ENCODE measurements at places on chromosomes 1 and 21.

DNA sequence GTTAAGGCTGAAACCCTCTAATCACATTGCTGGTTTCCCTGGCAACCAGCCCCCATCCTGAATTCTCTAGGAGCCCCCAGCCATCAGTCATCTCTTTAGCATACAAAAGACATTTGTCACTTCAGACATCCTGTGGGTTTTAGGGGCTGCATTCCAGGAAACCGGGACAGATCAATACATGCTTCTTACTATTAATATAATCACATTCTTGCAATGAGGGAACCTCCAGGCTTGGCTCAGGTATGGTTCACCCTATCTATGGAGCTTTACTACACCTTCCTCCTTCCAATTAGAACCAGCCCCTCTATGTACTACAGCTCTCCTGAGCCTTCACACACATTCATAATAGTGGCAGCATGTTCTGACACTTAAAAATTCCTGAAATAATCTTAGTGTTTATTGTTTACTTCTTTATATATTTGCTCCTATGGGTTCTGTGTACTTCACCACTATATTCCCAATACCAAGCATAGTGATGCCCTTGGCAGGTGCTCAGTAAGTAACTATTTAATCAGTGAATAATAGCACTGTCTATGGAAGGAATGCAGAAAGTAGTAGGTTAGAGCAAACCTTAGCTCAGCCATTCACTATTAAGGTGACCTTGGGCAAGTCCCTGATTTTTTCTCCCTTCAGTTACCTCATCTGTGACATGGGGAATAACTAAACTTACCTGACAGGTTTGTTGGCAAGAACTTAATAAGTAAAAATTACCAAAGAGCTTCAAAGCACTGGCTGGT, 59.6 kb downstream of the ZNF678 start:
- no peak for DNase-seq

DNA sequence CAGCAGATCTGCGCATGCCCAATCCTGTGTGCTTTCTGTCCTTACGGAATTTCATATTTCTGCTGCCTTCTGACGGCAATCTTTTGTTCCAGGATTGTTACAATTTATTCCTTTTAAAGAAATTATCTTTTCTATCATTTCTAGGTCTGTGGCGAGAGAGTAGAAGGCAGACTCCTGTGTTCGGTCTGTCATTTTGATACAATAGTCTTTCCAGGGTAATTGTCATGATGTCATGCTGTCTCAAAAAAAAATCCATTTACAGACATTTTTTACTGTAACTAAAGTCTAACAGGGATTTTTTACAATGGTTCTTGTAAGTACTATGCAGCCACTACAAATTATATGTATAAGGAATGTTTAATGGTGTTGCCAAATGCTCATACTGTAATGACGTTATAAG, 9.0 kb upstream of the KRTAP7-1 start:
- DNase-seq = no peak

GRCh38 chr1:21344098-21344749, 54.0 kb upstream of the ECE1 start:
- DNase-seq = no peak

DNA sequence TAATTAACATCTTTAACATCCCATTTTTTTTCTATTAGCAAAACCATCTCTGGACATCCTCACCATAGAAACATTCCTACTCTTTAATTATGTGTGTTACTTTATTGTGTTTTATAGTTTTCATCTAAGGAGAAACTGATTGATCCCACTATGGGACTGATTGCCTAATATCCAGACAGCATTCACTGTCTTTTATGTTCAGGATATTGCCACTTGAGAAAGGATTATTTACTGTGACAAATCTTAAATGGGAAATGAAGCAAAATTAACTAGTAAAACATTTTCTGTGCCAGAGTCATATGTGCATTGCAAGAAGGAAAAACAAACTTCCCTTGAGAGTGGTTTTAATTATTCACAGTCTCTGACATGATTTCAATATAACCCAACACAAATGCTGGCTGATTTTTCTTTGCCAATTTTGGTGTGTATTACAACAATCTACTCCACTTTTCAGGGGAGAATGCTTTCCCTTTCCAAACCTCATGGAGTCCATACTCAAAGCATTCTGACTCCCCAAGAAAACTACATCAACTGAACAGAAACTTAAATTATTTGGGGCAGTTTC, 15.8 kb upstream of the RGS13 start:
- no peak for DNase-seq

DNA sequence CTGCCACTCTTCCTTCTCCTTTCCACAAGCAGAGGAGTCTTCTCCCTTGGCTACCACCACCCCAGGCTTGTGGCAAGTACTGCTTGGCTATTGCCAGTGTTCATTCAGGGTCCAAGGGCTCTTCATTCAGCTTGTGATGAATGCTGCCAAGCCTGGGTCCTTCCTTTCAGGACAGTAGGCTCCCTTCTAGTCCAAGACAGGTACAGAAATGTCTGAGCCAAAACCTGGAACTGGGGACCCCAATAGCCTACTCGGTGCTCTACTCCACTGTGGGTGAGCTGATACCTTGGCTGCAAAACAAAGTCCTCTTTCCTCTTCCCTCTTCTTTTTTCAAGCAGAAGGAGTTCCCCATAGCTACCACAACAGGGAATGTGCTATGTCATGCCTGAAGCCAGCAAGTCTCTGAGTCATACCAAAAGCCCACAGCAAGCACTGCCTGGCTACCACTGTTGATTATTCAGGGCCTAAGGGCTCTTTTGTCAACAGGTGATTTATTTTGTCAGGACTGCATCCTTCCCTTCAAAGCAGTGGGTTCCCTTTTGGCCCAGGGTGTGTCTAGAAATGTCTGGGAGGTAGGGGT, 268.9 kb downstream of the HHAT start:
- no peak for DNase-seq

- peak; percentile 34 for DNase-seq
These were observed 428 bp downstream of the POGZ start for GRCh38 chr1:151458802-151459330.

GRCh38 chr1:205569411-205570172, 62.2 kb downstream of the ELK4 start:
- no peak for DNase-seq

DNA sequence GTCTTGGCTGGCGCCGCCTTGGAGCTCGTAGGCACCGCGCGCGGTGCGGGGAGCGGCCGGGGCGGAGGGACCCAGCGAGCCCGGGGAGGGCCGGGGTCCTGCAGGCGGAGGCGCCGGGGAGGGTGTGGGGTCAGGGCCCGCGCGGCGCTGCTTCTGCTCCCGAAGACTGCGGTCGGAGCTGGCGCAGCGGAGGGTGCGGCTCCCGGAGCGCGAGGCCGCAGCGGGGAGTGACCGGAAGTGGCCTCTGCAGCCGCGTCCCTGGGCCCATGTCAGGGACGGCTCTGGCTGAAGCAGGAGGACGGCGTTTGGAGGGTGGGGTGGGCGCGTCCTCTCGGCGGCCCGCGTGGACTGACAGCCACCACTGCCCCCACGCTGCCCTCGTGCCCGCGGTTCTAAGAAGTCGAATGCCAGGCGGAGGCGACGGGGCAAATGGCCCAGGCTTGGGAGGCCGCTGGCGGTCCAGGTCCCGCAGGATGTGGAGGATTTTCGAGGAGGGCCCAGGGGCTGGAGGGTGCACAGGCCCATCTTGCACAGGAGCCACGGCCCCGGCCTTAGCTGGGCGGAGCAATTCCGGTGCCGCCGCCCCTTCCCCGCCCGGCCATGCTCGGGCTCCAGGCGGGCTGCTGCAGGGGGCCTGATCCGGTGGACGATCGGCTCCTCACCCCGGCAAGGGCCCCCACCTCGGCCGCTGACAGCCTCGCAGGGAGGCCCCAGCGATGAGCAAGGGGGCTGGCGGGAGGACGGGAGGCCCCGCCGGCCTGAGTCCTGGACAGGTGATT, 7.7 kb upstream of the ZNF669 start:
- peak; percentile 46 for DNase-seq

- DNase-seq = peak; percentile 93
These were observed at the start of gene CNN3 for GRCh38 chr1:94926915-94927404. CNN3 (minus strand) TSS chr1:94927110; CDS start chr1:94926894, 216 bp downstream.

GRCh38 chr1:36093929-36094328, 5.2 kb downstream of the ADPRS start:
- DNase-seq = no peak

DNA sequence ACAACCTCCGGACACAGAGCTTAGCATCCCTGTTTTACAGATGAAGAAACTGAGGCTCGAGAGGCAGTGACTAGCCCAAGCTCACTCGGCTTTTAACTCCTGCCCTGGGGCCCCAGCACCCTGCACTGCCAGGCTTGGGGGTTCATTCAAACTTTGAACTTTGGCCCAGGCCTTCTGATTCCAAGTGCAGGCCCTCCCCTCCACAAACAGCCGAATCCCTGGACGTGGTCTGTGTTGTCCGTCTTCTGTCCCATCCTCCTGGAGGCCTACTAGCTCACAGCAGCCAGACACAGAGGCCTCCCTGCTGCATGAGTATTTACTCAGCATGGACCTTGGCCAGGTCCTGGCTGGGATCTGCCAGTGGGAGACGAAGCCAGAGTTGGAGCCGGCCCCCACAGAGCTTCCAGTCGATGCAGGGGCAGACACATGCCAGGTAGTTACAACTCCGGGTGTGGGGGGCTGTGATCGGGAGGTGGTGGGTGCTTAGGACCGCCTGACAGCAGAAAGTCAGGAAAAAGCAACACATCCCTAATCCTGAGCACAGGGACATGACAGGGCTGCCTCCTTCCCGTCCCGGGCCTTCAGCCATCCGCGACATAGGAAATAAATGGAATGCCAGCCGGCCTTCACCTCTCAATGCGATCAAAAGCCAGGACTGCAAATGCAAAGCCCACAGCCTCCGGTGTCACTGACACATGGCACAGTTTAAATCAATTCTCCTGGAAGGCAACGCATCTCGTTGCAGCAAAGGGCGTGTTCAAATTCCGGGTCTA, 7.4 kb downstream of the IFFO2 start:
- no peak for DNase-seq

- DNase-seq = no peak
These were observed 3.7 kb downstream of the ITGB2 start for GRCh38 chr21:44916965-44917364.

DNA sequence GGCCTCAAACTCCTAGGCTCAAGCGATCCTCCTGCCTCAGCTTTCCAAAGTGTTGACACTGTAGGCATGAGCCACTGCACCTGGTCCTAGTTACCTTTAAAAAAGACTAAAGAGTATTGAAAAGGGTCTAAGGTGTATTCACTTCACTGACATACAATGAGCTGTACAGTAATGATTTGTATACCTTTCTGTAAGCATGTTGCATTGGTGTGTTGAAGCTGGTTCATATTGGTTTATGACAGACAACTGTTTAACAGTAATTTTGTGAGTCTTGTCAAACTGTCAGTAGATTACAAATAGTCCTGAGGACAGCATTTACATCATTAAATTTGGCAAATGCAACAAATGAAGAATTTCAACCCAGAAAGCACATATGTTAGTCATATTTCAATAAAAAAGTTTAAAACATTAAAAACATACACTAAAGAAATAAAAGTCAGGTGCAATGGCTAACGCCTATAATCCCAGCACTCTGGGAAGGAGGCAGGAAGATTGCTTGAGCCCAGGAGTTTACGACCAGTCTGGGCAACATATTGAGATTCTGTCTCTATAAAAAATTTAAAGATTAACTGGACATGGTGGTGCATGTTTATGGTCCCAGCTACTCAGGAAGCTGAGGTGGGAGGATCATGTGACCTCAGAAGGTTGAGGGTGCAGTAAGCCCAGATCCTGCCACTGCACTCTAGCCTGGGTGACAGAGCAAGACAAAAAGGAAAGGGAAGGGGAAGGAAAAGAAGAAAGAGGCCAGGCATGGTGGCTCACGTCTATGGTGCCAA, 88.3 kb upstream of the HP1BP3 start:
- DNase-seq = no peak

DNA sequence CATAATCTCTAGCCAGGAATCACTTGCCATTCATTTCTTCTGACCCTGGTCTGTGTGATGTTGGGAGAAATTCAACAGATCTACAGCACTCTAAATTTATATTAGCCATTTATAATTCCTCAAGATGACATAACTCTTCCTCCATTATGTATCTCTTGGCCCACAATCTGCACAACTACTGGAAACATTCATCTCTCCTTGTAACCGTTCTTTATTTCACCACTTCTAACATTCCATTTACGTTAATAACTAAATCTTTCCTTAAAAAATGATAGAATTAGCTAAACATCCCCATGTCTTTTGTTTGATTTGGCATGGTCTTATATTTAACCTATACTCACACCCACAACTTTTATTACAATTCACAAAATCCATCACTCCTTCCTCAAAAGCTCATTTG, 166.0 kb downstream of the COL11A1 start:
- no peak for DNase-seq

DNA sequence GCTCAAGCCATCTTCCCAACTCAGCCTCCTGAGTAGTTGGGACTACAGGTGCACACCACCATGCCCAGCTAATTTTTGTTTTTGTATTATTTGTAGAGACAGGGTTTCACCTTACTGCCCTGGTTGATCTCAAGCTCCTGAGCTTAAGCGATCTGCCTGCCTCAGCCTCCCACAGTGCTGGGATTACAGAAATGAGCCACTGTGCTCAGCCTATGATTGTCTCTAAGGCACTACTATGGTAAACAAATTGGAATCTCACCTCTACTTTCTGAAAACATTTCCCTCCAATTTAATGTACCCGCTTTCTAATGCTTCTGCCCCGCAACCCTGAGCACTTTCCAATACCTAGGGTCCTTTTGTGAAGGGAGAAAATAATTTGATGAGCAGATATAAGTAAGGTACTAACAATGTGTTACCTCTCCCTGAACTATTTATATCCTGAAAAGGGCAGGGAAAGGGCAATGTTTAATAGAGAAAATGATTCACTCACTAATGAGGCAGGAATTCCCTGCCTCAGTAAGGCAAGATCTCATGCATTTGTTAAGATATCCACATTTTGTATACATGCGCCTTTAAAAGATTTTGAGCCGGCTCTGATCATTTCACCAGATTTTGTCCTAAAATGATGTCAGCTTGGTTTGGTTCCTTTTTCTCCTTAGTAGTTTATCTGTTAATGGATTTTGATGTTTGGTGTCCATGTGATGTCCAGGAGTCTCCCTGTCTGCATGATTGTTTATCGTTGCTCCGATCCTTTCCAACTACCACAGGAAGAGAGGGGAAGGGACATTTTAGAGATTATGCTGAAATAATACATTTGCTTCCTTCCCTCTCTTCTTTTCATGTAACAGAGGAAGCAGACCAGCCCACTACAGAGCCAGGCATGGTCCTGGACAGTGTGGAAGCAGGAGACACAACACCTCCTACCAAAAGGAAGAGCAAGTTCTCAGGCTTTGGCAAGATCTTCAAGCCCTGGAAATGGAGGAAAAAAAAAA, 47.3 kb upstream of the RCC1 start:
- DNase-seq = no peak

GRCh38 chr1:114154963-114155322, 1.3 kb upstream of the SYT6 start:
- DNase-seq = peak; percentile 61

- no peak for DNase-seq
These were observed 178.8 kb downstream of the ETS2 start for GRCh38 chr21:38984568-38984967.

DNA sequence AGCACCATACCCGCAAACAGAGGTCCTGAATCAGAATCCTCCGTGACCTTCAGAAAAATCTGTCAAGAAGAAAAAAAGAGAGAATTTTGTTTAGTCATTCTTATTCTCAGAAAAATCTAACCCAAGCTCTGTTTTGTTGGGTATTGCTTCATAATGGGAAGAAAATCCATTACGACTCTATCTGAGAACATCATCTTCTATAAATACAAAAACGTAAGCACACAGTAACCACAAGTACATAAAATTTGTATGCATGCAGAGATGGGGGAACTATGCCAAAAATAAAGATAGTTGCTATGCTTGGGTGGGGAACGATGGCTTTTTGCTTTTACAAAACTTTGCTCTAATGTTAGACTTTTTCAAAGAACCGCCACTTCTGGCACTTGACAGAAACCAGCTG, 84.2 kb downstream of the ABCA4 start:
- no peak for DNase-seq

- DNase-seq = no peak
These were observed 176.6 kb downstream of the VPS13D start for GRCh38 chr1:12406211-12407021.
